ENCODE measurements at places on chromosomes 1 and 21.

- DNase-seq = no peak
These were observed 182.1 kb downstream of the MRPL39 start for GRCh38 chr21:25425156-25425555.

DNA sequence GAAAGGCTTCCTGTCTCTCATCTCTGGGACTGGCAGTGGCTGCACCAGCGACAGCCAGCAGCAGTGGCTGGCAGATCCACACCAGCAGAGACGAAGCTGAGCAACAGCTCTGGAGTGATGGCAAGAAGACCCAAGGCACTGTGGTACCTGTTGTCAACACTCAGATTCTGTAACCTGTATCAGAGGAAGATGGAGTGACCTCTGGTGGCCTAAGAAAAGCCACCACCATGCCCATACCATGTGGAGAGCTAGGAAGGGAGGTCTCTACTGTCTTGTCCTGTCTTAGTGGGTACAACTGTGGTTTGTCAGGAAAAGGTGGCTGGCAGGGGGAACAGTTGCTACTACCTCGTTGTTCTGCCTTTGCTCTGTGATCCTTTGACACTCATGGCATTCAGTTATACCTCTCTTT, 22.5 kb upstream of the RHBDL2 start:
- no peak for DNase-seq

- no peak for DNase-seq
These were observed 28.4 kb downstream of the MAN1C1 start for GRCh38 chr1:25644962-25645361.

DNA sequence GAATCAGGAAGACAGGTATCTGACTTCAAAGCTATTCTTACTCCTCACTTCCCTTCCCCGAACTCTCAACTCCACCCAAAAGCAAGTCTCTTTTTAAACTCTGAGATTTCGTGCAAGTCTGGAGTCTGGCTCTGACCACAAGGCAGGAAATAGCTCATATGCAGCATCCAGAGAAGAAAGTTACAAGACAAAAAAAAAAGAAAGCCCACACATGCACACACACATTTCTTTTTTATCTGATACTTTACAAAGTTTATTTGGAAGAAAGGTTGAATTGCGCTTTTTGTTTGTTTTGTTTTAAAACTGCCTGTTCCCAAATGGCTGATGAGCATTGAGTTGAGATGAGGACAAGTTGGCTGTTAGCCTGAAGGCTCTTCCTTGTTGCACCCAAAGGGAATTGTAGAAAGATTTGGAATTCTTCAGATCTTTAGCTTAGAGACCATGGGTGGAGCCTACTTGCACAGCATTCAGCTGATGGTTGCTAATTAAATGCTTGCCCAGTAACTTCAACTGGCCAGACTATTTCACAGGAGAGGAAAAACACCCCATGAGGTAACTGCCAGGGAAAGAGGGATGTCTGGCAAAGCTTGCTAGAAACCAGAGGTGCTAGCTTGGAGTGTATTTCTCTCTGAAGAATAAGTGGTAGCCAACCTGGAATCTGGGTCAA, 490.3 kb downstream of the TTLL7 start:
- no peak for DNase-seq

GRCh38 chr1:156858959-156859522, at the start of gene INSRR:
Gene INSRR, minus strand, starts transcription at chr1:156859117. Its CDS starts 496 bp downstream, at chr1:156858621.
- no peak for DNase-seq

DNA sequence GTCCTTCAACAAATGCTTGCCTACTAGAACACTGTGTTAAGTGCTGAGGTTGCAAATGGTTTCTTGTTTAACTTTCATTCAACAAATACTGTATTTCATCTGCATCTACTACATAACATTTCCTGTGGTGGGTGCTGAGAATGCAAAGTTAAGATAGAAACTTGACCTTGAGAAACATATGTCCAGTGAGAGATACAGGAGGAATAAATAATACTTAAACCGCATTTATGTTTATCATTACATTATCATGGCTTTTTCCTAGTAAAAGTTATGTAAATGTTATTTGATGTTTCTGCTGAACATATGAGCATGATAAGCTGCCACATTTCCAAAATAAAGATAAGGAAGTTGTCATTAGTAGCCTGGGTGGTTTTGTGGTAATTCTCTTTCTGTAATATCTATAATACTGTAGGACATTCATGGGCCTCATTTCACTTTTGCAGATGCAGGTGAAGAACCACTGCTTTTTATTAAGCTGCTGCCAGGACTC, 590.4 kb downstream of the PLPP3 start:
- no peak for DNase-seq
